Activated CD4-positive, CD25-positive, alpha-beta regulatory T cell treated with anti-CD3 and anti-CD28 coated beads, Interleukin-2, amount 50 U/mL, for 16 hours (primary cell): ENCODE measurements at places on chromosomes 5 and 9.

GRCh38 chr9:30713243-30713642 lies 1671.2 kb upstream of the ACO1 start:
- no peak for DNase-seq

GRCh38 chr5:154743812-154744211 lies 11.4 kb upstream of the LARP1 start:
- no peak for DNase-seq

- DNase-seq, result no peak
Observed at GRCh38 chr9:114278356-114278755, 44.5 kb upstream of the ORM1 start.

DNA sequence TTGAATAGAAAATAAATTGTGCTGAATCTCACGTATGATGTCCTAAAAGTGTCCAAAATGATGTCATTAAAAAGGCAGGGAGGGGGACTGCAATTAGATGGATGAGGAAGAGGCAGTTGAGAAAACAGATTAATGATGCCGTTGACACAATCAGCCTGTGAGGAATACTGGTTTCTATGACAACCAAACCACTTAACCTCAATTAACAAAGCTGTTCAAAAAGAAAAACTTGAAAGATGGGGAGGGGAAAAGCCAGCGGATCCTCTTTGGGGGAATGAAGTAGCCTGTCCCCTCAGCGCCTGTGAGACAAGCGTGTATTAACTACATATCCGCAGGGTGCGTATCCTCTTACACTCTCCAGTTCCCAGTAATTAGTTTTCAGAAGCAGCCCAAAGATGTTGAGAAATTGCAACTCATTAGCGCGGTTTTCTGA lies 160.7 kb downstream of the TTC39B start:
- DNase-seq, result no peak

- DNase-seq, result no peak
Observed at GRCh38 chr9:89465001-89465451, 32.9 kb downstream of the SEMA4D start.

GRCh38 chr5:172777881-172778814 lies 7.2 kb upstream of the DUSP1 start:
- no peak for DNase-seq

DNA sequence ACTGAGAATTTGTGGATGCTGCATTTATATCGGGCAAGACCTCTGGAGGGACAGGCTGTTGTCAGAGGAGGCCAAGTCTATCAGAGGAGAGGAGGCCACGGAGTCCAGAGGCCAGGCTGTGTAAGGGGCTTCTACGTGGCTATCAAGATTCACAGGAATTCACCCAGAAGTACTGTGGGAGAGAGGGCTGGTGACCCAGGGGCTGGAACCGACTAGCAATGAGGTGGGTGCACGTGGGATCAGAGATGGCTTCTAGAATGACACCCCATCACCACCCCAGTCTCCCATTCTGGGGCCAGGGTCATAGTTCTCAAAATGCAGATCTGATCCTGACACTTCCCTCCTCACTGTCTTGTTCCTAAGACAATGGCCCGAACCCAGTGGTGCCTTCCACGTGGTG lies 61.2 kb upstream of the PHYKPL start:
- DNase-seq, result no peak

- no peak for DNase-seq
Observed at GRCh38 chr9:75063556-75064305, 24.2 kb downstream of the NMRK1 start.

GRCh38 chr9:127794001-127794791 lies 8.4 kb downstream of the CDK9 start:
- DNase-seq, result no peak

GRCh38 chr5:133842846-133843611 lies 125.4 kb downstream of the C5orf15 start:
- no peak for DNase-seq

GRCh38 chr5:71938895-71939294 lies 168.4 kb upstream of the MAP1B start:
- DNase-seq, result no peak

- no peak for DNase-seq
Observed at GRCh38 chr9:99833735-99834134, 12.1 kb downstream of the NR4A3 start.

DNA sequence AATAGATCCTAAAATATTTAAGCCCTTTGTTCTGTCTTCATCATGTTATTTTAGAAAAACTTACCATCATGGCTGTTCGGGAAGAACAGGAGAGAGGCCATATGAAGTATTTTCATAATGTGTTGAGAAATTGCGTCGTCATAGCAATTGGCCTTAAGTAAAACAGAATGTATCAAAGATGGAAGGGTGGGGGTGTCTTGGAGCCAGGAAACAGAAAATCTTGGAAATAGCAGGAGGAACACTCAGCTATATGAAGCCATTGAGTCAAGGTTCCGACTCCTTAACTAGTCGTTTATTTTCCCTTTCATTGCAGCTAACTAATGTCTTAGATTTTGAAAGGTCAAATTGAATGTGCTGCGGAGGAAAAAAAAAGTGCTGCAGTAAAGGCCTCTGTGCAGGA lies 1.3 kb downstream of the SPTAN1 start:
- DNase-seq, result no peak

DNA sequence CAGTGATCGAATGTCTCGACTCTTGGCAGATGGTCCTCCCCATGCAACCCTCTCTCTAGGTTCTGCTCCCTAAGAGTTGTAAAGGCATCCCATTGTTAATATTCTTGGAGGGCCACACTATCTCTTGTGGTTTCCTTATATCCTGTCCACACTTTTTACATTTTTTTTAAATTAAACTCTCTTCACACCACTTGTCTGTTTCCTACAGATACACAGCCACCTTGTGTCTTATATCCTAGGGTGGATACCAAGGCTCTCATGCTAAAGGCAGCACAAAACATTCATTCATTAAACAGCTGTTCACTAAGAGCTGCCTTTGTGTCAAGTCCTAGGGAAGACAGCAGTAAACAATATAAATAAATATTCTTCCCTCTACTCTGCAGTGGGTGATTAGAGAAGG lies 60.5 kb upstream of the SHISAL2B start:
- DNase-seq, result no peak

GRCh38 chr5:129656952-129657351 lies 90.9 kb upstream of the MINAR2 start:
- DNase-seq, result no peak

- no peak for DNase-seq
Observed at GRCh38 chr5:145683431-145683830, 151.7 kb downstream of the PRELID2 start.

- no peak for DNase-seq
Observed at GRCh38 chr9:131743501-131743900, 3.6 kb upstream of the RAPGEF1 start.

GRCh38 chr5:6791031-6791430 lies 77.8 kb downstream of the TENT4A start:
- DNase-seq, result no peak

DNA sequence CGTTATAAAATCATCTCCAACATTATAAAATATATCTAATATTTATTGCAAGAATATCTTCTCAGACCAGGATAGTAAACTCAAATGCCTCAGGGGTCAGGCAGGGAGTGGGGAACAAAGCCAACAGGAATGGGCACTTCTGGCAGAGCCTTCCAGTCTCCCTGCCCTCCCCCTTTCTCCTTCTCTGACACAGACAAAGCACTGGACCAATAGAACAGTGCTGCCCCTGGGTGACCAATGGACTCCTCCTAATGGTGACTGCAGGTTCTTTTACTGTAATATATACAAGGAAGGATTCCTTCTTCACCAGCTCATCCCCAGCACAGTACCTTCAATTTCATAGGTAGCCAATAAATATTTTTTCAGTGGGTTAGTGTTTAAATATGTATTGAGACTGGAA lies 31.1 kb upstream of the MAMDC2 start:
- DNase-seq, result no peak

GRCh38 chr9:110047955-110048402 lies 160.0 kb downstream of the C9orf152 start:
- no peak for DNase-seq

DNA sequence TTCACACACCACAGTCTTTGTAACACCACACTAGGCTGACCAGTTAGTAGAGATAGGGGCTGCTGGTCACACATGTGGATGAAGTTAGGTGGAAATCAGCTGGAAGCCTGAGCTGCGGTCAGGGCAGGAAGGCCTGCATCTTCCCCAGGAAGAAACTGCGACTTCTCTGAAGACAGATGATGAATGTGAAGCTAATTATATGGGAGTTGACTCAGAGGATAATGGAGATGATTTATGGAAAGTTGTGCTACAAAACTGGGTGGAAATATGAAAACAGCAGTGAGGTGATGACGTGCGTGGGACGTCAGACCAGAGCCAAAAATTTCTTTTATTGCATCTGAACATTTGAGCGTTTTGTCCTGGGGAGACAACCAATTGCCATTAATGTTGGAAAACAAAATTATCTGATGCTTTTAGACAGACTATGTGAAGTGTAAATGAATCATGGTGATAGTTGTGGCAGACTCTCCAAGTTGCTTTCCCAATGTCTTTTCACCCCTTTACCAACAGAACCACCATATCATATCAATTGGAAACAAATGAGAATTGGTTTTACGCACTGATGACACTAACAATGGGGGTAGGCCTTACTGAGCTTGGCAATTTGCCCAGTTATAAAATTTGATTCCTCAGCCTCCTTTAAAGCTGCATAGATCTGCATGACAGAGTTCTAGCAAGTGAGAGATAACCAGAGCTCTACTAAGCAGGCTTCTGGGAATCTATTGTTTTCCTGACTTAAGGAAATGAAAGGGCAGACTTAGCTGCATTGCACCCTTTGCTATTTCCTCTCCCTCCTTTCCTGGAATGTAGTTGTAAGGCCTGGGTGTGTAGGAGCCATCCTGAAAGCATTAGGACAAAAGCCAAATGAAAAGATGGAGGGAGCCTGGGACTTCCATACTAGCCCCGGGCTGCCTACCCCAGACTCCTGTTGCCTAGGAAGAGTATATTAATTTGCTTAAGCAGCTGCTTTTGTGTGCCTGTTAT lies 84.0 kb downstream of the RAB3C start:
- DNase-seq, result no peak

- DNase-seq, result no peak
Observed at GRCh38 chr9:104984948-104985347, 57.0 kb upstream of the ABCA1 start.

GRCh38 chr5:88778736-88779135 lies 104.2 kb downstream of the MEF2C start:
- no peak for DNase-seq

- no peak for DNase-seq
Observed at GRCh38 chr9:34744295-34745221, 34.6 kb upstream of the CCL21 start.

- DNase-seq, result no peak
Observed at GRCh38 chr5:151173711-151174611, 16.4 kb upstream of the ANXA6 start.

- no peak for DNase-seq
Observed at GRCh38 chr5:124824637-124825158, 78.3 kb upstream of the ZNF608 start.

DNA sequence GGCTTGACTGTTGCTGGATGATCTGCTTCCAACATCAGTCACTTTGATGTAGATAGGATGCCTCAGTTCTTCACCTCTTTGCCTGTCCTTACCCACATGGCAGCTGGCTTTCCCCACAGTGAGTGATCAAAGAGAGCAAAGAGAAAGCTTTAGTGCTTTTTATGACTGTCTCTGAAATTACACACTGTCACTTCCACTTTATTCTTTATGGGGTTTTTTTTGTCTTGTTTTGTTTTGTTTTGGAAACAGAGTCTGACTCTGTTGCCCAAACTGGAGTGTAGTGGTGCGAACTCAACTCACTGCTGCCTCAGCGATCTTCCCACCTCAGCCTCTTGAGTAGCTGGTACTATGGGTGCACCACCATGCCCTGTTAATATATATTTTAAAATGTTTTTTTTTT lies 32.4 kb upstream of the C5orf24 start:
- DNase-seq, result no peak

DNA sequence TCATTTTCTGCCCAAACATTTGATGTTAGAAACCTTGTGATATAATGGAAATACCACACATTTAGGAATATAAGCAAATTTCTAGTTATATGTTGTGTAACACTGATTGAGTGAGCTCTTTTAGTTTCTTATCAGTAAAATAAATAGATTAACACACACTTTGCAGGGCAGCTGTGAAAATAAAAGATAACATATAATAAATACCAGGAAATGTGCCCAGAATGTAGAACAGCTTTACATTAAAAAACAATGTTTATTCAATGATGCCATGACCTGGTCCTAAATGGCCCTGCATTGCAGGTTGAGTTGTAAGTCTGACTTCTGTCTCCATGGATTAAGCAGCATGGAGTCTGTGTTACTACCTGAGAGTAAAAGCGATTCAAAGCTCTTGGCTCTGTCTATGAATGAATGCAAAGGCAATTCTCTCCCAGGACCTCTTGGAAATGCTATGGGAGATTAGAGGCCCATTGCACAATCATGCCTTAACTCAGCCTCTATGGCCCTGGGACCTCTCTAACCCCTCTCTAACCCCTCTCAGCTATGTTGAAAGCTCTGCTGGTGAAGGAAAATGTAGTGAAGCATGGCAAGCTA lies 296.0 kb upstream of the ACTBL2 start:
- DNase-seq, result no peak

- no peak for DNase-seq
Observed at GRCh38 chr9:78319197-78320029, 22.5 kb downstream of the PSAT1 start.

GRCh38 chr5:90473396-90474234 lies 956 bp downstream of the MBLAC2 start:
- no peak for DNase-seq

GRCh38 chr5:150278916-150279315 lies 10.7 kb downstream of the CAMK2A start:
- no peak for DNase-seq

GRCh38 chr5:138469540-138470321 lies 4.5 kb downstream of the EGR1 start:
- no peak for DNase-seq

GRCh38 chr9:133591116-133591910 lies 17.9 kb downstream of the FAM163B start:
- DNase-seq, result no peak

- DNase-seq, result no peak
Observed at GRCh38 chr5:40838086-40838485, 3.1 kb upstream of the RPL37 start.

- no peak for DNase-seq
Observed at GRCh38 chr9:117682955-117683710, 21.1 kb upstream of the TLR4 start.

GRCh38 chr9:94017939-94018531 lies 62.9 kb upstream of the BARX1 start:
- DNase-seq, result no peak

- DNase-seq, result no peak
Observed at GRCh38 chr5:50744776-50745175, 78.3 kb downstream of the PARP8 start.

- no peak for DNase-seq
Observed at GRCh38 chr5:100131161-100131560, 404.0 kb upstream of the FAM174A start.
